ENCODE measurements at places on chromosomes 2 and 18.

DNA sequence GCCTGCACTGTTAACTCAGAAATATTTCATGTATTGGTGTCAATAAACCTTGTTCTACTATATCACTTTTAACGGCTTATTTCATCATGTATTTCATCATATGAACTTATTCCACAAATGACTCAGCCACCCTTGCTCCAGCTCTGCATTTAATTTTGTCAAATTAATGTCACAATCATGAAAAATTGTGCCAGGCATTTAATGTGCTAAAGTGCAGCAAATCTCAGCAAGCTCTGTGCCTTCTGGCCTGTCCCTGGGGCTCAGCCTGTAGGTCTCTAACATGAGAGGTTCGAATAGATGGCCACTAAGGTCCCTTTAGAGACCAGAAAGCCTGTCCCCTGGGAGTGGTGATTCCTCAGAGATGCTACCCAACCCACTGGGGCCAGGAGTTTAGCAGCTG is 28.6 kb downstream of the BOD1L2 start:
- no peak for DNase-seq
- H3K36me3 ChIP-seq: no peaks in the 10 kb centered on the region
- H3K27ac ChIP-seq: no peak overlapping the region
- H3K4me1 ChIP-seq: no peaks in the 10 kb centered on the region
- H3K27me3 ChIP-seq: no peaks in the 10 kb centered on the region
- H3K4me3 ChIP-seq: no peak overlapping the region

- peaks cover 26% of the 10 kb centered on the region for H3K27me3 ChIP-seq
- H3K4me3 ChIP-seq: peak overlapping the region; percentile 94
- no peak for DNase-seq
- H3K27ac ChIP-seq: peak overlapping the region; percentile 89
These were observed 1.4 kb downstream of the PTGR3 start for GRCh38 chr18:75207310-75208154.

GRCh38 chr2:136005462-136006196 is 20.2 kb upstream of the DARS1 start:
- H3K4me1 ChIP-seq: peaks cover 59% of the 10 kb centered on the region
- H3K27me3 ChIP-seq: no peaks in the 10 kb centered on the region
- peaks cover 27% of the 10 kb centered on the region for H3K36me3 ChIP-seq
- no peak overlapping the region for H3K4me3 ChIP-seq

- H3K36me3 ChIP-seq: no peaks in the 10 kb centered on the region
- H3K27me3 ChIP-seq: no peaks in the 10 kb centered on the region
- no peak overlapping the region for H3K27ac ChIP-seq
- H3K4me1 ChIP-seq: no peaks in the 10 kb centered on the region
- no peak for DNase-seq
These were observed 150.2 kb upstream of the KLHL14 start for GRCh38 chr18:32922951-32923430.

DNA sequence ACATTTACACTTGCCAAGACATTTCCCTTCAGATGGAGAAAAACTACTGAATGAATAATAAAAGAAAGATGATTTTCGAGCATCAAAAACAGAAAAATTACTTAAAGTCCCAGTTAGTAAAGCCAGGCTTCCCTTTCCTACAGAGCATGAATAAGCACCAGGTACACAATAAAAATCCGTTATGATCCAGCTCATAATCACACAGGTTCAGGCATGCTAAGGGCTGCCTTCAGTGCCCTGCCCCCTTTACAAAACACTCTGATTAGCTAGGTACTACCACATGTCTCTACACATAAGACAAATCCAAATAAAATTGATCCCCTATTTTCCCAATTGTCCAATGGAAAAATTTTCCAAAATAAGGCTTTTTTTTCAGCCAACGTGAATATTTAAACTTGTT is 413.2 kb upstream of the LRATD1 start:
- H3K4me3 ChIP-seq: no peak overlapping the region
- no peaks in the 10 kb centered on the region for H3K4me1 ChIP-seq
- no peak for DNase-seq
- H3K27ac ChIP-seq: no peak overlapping the region
- H3K27me3 ChIP-seq: no peaks in the 10 kb centered on the region

GRCh38 chr2:83596592-83597282 is 862.3 kb downstream of the SUCLG1 start:
- DNase-seq: no peak
- H3K27me3 ChIP-seq: no peaks in the 10 kb centered on the region
- H3K4me1 ChIP-seq: no peaks in the 10 kb centered on the region
- no peak overlapping the region for H3K27ac ChIP-seq

GRCh38 chr2:65353927-65354326 is 78.5 kb downstream of the SPRED2 start:
- no peaks in the 10 kb centered on the region for H3K36me3 ChIP-seq
- H3K27ac ChIP-seq: no peak overlapping the region
- H3K27me3 ChIP-seq: no peaks in the 10 kb centered on the region
- no peak for DNase-seq
- no peak overlapping the region for H3K4me3 ChIP-seq
- peaks cover 52% of the 10 kb centered on the region for H3K4me1 ChIP-seq

DNA sequence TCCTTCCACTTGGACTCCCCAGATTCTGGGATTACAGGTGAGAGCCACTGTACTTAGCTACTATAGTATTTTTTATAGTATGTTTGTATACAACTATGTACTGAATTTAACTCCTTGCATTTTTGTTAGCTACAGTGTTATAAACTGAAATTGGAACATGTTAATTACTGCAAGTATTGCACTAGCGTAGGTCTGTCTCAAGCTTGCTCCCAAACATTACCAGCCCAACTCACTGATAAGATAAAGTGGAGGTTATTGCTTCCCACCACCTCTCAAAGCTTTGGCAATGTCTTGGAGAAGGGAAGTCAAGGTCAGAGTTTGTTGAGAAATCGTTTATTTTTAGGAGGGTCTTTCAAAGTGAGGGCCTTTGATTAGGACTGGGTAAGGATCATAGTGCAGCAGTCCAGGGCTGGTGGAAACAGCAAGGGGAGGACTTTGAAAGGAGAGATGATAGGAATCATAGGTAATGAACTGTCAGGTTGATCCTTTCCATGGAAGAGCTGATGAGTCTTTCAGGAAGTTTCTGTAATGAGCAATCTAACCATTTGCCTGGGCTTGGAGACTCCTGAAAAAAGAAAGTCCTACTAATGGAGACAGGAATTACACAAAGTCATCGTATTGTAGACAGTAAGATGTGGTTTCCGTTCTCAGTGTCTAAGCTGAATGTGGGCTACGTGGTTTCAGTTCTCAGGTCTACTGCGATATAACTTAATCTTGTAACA is 257.1 kb downstream of the MYO3B start:
- H3K4me3 ChIP-seq: no peak overlapping the region
- DNase-seq: peak; percentile 36
- no peak overlapping the region for H3K27ac ChIP-seq
- no peaks in the 10 kb centered on the region for H3K36me3 ChIP-seq
- peaks cover 20% of the 10 kb centered on the region for H3K4me1 ChIP-seq

- no peak for DNase-seq
- H3K27ac ChIP-seq: peak overlapping the region; percentile 26
- peaks cover 72% of the 10 kb centered on the region for H3K4me1 ChIP-seq
- H3K27me3 ChIP-seq: no peaks in the 10 kb centered on the region
These were observed 20.8 kb downstream of the SOS1 start for GRCh38 chr2:39099870-39100728.

DNA sequence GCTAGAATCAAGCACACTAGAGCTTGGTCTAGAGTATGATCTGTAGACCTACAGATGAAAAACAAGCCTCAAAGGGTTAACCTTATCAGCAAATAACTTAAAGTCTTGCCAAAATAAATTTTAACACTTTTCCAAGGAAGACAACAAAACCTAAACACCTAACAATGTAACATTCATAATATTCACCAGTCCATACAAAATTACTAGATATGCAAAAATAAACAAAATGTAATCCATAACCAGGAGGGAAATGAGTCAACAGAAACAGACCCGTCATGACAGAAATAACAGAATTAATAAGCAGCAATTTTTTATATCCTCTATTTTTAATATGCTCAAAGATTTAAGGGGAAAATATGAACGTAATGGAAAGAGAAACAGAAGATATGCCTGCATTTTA is 36.1 kb downstream of the TRAK2 start:
- H3K27me3 ChIP-seq: no peaks in the 10 kb centered on the region
- H3K36me3 ChIP-seq: peaks cover 48% of the 10 kb centered on the region
- no peak overlapping the region for H3K4me3 ChIP-seq
- H3K4me1 ChIP-seq: peaks cover 26% of the 10 kb centered on the region

- H3K27me3 ChIP-seq: peaks cover 34% of the 10 kb centered on the region
- H3K27ac ChIP-seq: no peak overlapping the region
- DNase-seq: no peak
- no peak overlapping the region for H3K4me3 ChIP-seq
- no peaks in the 10 kb centered on the region for H3K36me3 ChIP-seq
These were observed 63.0 kb downstream of the ADNP2 start for GRCh38 chr18:80172056-80172455.
